ENCODE measurements at places on chromosomes 4 and X.

- DNase-seq = no peak
Observed at GRCh38 chr4:36343501-36344175, 62.2 kb downstream of the DTHD1 start.

DNA sequence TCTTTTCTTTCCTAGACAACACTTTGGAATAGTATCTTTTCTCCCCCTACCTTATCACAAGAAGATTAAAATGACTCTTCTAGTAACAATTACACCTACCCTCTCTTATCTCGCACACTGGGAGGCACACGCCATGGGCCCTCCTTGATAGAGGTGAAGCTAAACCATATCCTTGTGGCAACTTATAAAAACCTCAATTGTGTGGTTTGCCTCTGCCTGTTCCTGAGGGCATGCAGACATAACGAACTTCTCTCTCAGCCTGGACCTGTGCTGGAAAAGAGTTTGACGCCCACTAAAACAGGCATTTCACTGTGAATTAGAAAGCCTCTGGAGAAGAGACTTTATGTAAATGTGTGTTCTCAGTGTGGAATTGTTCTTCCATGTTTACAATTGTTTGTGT, 141.2 kb downstream of the NDST3 start:
- no peak for DNase-seq

DNA sequence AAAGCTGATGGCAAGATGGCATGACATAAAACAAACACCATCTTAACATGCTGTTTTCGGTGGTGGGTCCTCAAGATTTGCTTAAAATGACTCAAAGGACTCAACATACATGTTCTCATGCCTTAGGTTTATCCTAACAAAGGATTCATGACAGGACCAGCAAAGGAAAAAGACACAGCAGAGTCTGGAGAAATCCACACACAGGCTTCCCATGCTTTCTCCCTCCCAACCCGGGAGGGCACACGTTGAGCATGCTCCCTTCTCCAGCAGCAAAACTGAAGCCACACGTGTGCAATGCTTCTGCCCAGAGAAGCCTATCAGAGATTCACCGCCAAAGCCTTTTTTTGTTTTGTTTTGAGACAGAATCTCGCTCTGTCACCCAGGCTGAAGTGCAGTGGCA, 39.9 kb downstream of the SAT1 start:
- no peak for DNase-seq

DNA sequence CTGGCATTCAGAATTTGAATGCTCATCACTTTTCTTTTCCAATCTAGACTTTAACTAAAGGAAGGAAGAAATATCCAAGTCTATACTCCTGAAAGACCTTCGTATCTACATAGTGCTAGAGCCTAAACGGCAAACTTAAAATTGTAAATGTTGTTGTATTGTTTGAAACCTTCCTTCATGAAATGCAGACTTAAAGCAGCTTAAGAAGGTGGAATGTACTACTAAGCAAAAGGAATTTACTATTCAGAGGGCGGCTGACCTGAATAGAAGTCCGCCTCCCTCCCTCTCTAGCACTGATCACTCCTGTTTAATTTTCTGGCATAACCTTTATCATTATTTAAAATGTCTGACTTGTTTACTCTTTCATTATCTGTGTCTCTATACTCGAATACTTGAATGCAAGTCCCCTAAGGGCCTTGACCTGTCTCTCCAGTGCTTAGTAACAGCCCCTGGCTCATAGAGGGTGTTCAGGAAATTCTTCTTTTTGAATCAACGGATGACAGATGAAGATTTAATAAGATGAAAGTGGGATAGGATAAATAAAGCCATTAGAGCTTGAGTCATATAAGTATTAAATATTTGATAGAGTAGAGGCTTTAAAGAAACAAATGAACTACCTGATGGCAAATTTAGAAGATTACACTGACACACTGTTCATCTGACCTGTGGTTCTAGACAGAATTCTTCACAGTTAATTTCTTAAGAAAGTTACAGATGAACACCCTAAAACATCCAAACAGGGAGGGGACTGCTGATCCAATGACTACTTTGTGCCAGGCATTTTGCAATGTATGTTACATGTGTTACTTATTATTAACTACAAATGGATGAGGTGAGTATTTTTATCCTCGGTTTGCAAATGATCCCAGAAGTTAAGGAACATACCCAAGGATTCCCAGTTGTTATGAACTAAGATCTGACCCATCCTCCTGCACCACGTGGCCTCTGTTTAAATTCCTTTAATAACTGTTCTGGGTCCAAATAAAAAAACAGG, 20.2 kb upstream of the RBPJ start:
- DNase-seq = no peak

- peak; percentile 34 for DNase-seq
Observed at GRCh38 chr4:143357161-143357845, 20.6 kb downstream of the GAB1 start.

GRCh38 chr4:125849869-125850268, 535.1 kb downstream of the FAT4 start:
- no peak for DNase-seq

- DNase-seq = no peak
Observed at GRCh38 chr4:182309877-182310276, 66.7 kb downstream of the TENM3 start.

DNA sequence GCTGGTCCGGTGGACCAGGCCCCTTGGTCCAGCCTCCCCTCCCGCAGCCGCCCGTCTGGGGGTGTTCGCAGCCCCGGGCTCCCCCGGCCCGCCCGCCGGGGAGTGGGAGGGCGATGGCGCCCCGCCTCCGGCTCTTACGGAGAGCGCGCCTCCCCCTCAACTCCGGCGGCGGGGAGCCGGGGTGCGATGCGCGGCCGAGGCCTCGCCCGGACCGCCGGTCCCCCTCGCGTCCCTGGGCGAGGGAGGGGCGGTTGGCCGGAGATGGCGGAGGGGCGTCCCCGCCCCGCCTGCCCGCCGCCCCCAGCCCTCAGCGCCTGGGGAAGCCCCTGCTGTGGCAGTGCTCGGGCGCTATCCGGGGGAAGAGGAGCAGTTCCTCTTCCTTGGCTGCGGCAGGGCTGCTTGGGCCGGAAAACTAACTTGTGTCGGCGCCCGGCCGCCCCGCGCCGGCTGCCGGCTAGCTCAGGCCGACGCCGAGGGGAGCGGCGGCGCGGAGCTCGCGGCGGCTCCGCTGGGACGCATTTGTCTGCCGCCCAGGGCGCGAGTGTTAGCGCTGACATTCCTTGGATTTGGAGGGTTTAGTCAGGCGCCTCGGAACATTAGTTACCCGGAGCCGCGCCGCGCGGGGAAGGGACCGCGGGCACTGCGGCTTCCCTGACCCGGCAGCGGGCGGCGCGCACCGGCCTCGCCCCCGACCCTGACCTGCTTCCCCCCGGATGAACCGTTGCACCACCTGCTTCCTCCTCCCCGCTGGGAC, 994 bp downstream of the GALNT7 start:
- DNase-seq = peak; percentile 77
